Fibroblast of the aortic adventitia (primary cell): ENCODE measurements at places on chromosomes 13 and 19.
A peak's percentile ranks its signal among the peaks of the same experiment; 100 is the strongest.

- DNase-seq: peak; percentile 37
These were observed 1.5 kb downstream of the WASF3 start for GRCh38 chr13:26558987-26559386.

DNA sequence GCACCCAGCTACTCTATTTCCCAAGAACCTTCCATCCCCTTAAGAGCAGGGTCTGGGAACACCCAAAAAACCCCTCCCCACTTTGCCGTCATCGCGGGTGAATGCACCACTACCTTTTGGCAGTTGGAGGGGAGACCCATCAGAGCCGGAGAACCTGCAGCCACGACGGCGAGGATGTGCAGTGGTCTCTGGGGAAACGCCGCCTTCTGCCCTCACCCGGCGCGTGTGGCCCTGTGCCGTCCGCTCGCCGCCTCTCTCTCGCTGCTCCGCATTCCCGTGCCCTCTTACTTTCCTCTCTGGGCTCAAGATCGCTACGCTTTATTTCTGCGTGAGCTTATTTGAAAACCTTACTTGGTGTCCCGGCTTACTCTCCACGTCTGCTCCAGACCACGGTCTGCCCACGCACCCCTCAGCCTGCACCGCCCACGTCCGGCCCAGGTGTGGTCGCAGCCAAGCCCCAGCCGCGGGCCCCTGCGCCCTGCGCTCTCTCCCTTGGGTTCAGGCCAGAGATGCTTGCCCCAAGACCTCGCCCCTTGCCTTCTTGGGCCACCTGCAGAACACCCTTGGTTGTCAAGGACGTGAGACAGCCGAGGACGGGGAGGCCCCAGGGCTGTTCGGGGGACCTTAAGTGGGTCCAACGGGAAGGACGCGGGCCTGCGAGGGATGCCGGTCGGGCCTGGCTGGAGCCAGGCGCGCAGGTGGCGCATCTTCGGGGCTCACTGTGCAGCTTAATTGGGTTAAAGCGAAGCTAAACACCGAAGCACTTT is 2.0 kb upstream of the MAB21L1 start:
- DNase-seq: no peak

- DNase-seq: no peak
These were observed 89.6 kb upstream of the SLC15A1 start for GRCh38 chr13:98842070-98842469.

DNA sequence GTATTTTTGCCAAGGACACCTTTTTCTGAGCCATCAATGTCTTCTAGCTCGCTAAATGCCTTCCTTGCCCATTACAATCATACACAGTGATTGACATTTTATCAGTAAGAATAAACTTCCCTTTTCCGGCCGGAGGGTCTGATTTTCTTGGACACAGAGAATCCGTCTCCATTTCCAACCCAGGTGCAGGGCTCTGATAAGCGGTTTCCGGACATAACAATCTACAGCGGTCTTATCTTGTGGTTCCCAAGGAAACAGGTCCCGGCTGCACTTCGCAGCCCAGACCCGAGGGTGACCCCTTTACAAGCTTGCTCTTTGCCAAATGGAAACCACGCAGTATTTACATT is 5.1 kb upstream of the ZNF77 start:
- DNase-seq: peak; percentile 64

GRCh38 chr19:7460562-7460966 is 28.3 kb downstream of the PEX11G start:
- DNase-seq: peak; percentile 33

- DNase-seq: no peak
These were observed 760.7 kb upstream of the PCDH9 start for GRCh38 chr13:67990868-67991267.

DNA sequence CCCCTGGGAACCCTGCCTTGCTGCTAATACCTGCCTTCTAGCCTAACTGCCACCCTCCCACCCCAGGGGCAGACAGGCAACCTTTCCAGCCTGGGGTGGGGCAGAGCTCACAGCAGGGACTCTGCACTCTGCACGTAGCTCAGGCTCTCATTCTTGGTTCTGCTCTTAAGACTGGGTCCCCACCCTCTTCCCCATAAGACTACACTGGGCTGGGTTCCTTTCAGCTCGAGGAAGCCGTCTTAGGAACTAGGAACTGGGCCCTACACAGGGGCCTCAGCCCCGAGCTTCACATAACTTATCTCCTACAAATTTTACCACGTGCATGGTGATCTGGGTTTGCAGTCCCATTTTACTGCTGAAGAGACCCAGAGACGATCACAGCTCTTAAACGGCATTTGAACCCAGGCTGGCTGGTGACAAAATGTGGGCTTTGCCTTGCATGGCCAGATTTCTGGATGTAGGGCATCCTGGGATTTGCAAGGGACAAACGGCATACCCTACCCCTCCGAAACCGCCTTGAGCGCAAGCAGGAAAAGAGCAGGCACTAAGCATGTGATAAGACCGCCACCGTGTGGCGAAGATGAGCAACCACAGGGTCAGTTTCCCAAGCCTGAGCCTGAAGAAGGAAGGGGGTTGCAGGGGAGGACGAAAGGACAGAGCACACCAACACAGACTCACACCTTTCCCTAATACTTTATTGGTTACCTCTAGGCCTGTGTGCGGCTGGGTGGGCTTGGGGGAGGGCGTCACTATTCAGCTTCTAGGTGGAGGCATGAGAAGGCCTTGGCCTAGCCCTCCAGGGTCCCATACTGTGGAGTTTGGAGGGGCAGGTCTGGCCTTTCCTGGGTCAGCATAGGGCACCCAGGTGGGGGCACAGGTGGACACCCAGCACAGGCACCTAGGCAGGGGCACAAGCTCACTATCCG is 5.1 kb downstream of the JUNB start:
- DNase-seq: peak; percentile 86

- no peak for DNase-seq
These were observed 489.3 kb downstream of the GPC6 start for GRCh38 chr13:93715866-93716265.

DNA sequence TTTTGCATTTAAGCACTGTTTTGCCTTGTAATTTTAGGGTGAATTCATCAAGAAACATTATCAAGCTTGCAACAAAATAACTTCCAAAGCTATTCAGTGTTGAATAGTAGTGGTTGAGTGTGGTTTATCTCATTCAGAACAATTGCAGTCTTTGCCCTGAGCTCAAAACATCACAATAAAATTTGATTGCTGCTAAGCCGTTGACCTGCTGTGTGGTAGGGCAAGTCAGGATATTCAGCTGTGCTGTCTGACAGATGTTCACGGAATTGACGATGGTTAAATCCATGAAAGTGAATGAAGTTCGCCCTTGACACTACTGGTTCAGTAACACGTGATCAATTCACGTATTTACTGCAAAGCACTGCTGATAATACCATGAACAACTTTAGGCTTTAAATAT is 66.9 kb downstream of the GJA3 start:
- no peak for DNase-seq

GRCh38 chr19:33459222-33460090 is 62.1 kb downstream of the PEPD start:
- DNase-seq: no peak

GRCh38 chr19:6796278-6796677 is 23.8 kb downstream of the VAV1 start:
- no peak for DNase-seq

DNA sequence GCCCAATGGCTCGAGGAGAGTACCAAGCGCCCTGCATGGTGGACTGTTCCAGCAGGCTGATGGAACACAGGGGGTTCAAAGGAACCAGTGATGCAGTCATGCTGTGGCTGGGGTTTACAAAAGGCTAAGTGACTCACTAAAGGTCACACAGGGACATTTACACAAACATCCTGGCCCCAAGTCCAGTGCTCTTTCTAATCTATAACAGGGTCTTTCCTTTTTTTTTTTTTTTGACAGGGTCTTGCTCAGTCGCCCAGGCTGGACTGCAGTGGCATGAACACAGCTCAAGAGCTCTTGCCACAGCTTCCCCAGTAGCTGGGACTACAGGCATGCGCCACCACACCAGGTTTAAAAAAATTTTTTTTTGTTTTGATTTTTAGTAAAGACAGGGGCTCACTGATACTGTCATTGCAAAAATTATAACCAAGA is 2.8 kb upstream of the SLC25A15 start:
- no peak for DNase-seq

DNA sequence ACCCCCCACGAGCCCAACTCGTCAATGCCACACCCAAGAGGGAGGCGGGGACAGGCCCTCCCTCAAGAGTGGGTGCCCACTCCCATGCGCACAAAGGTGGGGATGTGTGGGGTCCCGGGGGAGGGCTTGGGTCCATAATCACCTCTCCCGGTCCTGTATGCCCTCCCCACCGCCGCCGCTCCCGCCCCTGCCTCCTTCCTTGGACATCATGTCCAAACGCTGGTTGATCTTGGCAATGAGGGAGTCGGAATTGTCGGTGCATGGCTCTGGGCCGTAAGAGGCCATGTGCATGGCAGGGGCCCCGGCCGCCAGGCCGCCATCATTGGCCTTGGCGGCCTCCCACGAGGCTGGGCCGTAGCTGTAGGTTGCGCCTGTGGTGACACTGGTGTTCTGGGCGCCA is 5.9 kb downstream of the AKAP8 start:
- DNase-seq: no peak

DNA sequence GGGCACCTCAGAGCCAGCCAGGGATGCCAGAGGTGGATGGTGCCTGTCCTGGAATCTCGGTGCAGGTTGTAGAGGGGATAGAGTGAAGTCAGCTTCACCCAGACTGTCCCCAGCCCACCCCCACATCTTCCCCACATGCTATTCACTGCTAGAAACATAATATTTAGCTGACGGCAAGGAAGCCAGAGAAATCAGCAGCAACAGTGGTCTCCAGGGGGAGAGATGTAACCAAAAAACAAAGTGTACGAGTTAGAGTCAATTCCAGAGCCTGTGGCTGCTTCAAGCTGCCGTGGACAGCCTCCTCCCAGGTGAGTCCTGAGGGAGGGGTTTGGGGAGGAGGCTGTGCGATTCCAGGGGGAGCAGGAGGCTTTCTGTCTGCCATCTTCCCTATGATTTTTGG is 97.6 kb downstream of the ZNF536 start:
- no peak for DNase-seq

GRCh38 chr19:48390188-48391099 is 907 bp downstream of the KDELR1 start:
- DNase-seq: peak; percentile 51

DNA sequence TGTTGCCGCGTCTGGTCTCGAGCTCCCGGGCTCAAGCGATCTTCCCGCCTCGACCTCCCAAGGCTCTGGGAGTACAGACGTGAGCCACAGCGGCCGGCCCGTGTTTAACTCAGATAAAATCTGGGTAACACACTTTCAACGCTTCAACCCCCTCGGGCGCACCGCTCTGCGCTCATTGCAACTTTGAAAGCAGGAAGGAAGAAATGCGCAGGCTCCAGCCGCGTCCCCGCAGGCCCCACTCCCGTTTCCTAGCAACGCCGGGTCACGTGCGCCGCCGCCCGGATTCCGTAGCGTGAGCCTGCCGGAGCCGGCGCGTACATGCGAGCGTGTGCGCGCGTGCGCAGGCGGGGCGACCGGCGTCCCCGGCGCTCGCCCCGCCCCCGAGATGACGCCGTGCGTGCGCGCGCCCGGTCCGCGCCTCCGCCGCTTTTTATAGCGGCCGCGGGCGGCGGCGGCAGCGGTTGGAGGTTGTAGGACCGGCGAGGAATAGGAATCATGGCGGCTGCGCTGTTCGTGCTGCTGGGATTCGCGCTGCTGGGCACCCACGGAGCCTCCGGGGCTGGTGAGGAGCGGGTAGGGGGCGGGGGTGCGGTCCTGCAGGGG is at the start of gene BSG:
TSS of gene BSG (plus strand) at position 457 of the 603 bp plus-strand sequence. CDS start at position 496, 39 bp downstream.
- DNase-seq: peak; percentile 96

- DNase-seq: no peak
These were observed 161.8 kb upstream of the SERP2 start for GRCh38 chr13:44211704-44212346.

GRCh38 chr19:49331616-49332055 is 3.6 kb upstream of the CD37 start:
- peak; percentile 46 for DNase-seq

DNA sequence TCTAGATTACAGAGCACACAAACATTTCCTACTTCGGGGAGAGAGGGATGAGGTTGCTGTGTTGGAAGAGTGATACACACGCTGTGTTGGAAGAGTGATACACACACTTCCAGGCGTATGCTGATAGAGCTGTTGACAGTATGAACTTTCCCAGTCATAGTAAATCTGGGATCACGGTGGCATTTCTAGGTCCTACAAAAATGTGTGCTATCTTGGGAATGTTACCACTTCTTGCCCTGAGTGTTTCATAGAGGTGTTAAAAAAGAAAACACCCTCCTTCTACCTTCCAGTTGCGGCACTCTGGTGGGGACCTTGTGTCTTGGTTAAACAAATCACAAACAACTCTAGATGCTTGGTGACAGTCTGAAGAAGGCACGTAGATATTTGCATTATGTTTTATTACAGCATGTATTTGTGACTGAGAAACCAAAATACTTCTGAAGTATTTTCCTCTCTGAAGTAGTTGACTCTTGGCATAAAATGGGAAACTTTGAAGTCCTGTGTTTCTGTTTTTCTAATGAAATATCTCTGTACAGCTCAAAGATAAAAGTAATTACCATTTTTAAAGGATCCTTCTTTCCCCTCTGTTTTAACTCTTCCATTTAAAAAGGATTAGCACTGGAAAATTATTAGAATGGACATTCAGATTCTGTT is 52.5 kb downstream of the ARHGAP35 start:
- no peak for DNase-seq

- DNase-seq: peak; percentile 37
These were observed 2.2 kb downstream of the CLIP3 start for GRCh38 chr19:36030264-36031148.

GRCh38 chr13:49444524-49445395 is 686 bp downstream of the SETDB2 start:
- peak; percentile 52 for DNase-seq

DNA sequence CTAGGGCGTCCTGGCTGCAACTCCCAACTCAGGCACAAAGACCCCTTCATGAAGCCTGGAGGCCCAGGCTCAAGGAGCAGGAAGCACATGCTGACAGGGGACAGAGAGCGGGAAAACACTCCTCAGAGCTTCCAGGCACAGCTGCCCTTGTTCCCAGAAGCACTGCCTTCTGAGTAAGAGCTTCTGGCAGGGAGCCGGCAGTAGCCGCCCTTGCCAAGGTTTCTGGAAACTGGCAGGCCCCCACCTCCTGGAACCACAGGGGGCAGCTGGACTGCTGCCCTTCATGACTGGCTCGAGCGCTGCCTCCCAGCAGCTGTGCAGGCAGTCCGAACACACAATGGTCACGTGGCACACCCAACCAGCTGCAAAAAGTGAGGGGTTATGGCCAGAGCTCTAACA is 33.6 kb upstream of the EPHX3 start:
- peak; percentile 99 for DNase-seq
